ENCODE measurements at places on chromosomes 2 and 18.

- no peak for DNase-seq
Observed at GRCh38 chr2:226649201-226649600, 150.4 kb downstream of the IRS1 start.

DNA sequence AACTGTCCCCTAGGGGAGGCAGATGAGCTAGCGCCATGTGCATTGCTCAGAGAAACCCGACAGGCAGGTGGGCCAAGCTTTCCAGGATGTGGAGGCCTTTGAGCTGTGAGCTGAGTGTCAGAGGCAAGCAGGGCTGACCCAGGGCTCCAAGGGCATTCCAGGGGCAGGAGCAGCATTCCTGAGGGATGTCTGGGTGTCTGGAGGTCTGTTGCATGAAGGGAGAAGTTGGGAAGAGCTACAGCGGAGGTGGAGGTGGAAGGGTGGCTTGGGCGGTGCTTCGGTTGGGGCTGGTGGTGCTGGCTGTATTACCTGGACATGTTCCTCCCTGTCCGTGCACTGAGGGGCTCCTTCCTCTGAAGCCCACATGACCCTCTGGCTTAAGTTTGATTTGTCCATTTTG lies 102.8 kb downstream of the RNF144A start:
- DNase-seq, result no peak

GRCh38 chr2:204177977-204178522 lies 241.5 kb downstream of the ICOS start:
- DNase-seq, result peak; percentile 90

GRCh38 chr2:36528274-36528673 lies 69.7 kb downstream of the FEZ2 start:
- no peak for DNase-seq

GRCh38 chr2:8255448-8255800 lies 426.4 kb upstream of the ID2 start:
- DNase-seq, result no peak

DNA sequence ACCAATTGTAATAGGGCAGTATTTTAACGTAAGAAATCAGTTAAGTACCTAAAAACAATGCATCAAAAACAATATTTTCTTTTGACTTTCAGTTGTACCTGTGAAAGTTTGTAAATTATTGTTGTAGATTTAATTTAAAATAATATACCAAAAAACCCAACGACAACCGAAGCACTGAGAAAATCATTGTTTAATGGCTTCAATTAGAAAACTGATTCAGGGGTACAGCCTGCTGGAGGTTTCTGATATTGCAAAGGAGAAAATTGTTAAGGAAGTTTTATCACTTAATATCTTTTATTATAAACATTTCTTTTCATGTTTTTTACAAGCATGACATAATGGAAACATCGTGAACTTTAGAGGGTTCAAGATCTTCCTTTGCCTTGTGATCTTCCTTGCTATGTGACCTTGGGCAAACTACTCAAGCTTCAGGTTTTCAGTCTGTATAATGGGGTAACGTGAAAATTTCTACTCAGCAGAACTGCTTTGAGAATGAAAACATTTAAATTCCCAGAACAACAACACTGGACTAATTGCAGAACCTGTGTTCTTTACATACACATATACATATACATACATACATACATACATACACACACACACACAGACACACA lies 76.3 kb upstream of the GLS start:
- no peak for DNase-seq

GRCh38 chr2:241242306-241242705 lies 53.8 kb downstream of the ANO7 start:
- DNase-seq, result no peak

GRCh38 chr2:70482401-70482800 lies 71.2 kb downstream of the TGFA start:
- no peak for DNase-seq

GRCh38 chr18:12844391-12844790 lies 39.6 kb downstream of the PTPN2 start:
- DNase-seq, result no peak

DNA sequence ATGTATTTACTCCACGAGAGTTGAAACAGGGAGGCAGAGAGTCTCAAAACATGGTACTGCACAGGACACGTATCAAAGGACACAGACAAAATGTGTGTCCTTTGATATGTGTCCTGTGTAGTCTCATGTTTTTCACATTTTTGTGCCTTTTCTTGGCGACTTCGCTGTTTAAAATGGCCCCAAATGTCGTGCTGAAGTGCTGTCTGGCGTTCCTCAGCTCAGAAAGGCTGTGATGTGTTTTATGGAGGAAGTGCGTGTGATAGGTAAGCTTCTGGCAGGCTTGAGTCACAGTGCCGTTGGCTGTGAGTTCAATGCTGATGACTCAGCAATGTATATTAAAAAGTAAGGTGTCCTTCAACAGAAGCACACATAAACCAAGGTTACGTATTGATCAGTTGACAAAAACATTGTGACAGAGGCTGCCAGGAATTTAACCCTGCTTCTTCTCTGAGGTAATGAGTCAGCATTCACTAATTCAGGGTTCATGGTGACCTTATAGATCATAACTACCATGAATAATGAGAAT lies 78.2 kb downstream of the DYSF start:
- peak; percentile 24 for DNase-seq

DNA sequence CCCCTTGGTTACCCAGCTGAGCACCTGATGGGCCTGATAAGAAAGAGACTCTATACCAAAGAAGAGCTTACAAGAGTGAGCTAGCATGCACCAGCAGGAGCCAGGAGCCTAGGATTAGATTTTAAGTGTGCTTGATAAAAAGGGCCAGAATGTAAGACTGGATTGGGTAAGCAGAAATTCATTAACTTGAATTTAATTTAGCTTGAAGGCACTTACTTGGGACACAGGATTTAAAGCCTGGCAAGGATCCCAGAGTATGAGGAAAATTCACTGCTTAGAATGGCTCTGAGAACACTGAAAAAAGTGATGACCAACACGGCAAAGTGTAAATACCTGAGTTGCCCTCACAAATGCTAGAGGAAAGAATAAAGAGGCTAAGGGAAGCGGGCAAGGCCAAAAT lies 91.3 kb upstream of the RBBP8 start:
- DNase-seq, result no peak

GRCh38 chr2:236857246-236857645 lies 228.4 kb upstream of the COPS8 start:
- no peak for DNase-seq

DNA sequence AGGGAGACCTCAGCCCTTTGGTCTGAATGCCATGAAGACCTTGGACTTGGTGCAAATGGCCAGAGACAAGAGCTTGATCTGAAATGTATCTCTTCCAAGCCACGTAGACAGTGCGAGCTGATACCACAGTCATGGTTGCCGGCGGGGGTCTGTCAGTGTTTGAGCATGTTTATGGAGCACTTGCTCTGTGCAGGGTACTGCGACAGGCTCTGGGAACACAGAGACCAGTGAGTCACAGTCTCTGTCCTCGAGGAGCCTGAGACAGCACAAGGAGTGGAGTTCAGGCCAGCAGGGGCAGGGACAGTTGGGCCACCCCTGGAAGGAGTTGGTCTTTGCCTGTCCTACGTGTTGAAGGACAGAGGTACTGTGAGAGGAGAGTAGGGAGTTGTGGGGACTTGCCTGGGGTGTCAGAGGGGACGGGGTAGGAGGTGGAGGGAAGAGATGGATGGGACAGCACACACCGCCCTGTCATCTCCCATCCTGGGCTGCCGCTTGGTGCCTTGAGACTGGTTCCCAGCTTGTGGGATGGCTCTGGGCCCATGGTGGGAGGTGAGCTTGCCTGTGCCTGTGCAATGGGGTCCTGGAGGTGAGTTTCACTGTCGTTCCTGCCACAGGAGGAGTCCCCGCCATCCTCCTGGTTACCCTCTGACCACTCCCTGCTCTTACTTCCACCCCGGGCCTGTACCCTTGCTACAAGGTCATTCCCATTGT lies 39.5 kb downstream of the ATP6V1C2 start:
- DNase-seq, result peak; percentile 38

DNA sequence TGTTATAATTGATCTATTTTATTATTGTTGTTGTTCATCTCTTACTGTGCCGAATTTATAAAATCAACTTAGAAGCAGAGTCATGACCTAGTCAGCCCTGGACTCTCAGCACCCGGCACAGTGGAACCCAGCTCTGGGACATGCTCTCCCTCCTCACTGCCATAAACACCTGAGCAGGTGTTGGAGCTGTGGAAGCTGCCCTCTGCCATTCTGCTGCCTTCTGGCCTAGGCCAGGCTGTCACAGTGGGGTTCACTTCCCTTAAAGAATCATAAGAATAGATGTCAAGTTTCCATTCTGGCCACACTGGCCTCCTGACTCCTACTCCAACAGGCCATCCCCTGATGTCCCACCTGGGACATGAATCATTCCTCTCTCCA lies 192.2 kb downstream of the ZFP36L2 start:
- DNase-seq, result no peak

DNA sequence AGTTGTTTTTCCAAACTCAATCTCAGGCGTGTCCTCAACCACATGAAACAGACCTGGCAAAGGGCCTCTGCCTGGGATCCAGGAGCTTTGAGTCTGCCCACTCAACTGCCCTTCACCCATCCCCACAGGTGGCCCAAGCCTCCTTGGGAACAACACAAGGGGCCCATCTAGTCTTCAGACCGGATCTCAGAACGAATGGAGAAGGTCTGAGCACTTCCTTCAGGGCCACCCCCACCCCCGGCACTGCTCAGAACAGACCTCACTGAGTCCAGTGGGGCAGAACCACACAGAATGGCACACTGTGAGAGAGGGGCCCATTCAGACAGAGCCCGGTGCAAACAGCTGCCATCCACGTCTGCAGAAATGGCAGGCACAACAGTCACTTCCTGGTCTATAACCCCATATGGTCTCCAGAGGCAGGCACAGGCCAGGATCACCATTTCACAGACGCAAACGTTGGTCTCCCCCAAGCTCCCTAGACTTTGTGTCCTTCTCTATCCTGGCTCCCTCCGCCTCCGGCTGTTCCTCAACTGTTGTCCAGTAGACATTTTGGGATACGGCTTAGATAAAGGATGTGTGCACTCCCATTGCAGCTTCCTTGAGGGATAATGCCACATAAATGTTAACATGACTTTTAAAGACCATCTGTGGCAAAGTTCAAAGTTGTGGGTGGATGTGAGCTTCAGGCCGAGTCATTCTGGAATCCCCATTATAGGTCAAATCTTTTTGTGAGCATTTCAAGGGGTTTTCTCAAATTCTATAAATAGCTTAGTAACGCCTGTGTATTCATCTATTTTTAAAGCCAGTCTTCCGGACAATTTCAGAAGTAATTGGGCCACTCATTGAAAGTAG lies 149.7 kb downstream of the SMAD7 start:
- peak; percentile 59 for DNase-seq

- DNase-seq, result no peak
Observed at GRCh38 chr2:85281553-85281952, 46.2 kb downstream of the TGOLN2 start.

- no peak for DNase-seq
Observed at GRCh38 chr2:18149660-18150246, 271.3 kb downstream of the KCNS3 start.

- DNase-seq, result no peak
Observed at GRCh38 chr18:4543711-4544110, 88.6 kb upstream of the DLGAP1 start.

DNA sequence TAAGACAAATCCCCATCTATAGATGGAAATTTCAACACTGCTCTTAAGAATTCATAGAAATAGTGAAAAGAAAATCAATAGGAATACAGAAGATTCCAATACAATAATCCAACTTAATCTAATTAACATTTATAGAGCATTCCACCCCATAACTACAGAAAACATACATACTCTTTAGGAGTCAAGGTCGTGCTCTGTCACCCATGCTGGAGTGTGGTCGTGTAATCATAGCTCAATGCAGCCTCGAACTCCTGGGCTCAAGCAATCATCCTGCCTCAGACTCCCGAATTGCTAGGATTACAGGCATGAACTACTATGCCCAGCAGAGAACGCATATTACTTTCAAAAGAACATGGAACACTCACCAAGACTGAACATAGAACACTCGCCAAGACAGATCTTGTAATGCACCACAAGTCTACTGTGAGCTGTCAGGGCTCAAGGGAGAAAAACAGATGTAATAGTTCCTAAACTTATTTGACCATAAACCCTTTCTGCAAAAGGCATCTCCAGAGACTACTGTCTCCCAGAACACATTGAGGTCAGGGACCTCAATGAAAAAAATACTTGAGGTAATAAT lies 14.1 kb downstream of the MEMO1 start:
- DNase-seq, result no peak

DNA sequence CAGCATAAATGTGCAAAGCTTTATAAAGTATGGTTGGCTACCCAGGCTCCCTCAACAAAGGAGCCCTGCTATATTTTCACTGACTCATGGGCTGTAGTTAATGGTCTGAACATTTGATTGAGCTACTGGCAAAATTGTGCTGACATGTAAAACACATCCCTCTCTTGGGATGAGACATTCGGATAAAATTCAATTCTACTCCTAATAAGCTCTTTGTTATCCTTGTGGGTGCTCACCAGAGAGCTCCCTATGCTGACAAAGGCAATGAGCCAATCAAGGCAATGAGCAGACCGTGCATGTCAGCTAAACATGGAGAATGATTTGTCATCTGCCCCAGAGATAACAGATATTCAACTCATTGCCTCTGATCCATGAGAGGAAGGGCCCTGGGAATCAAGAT lies 27.7 kb downstream of the SERPINB8 start:
- no peak for DNase-seq

DNA sequence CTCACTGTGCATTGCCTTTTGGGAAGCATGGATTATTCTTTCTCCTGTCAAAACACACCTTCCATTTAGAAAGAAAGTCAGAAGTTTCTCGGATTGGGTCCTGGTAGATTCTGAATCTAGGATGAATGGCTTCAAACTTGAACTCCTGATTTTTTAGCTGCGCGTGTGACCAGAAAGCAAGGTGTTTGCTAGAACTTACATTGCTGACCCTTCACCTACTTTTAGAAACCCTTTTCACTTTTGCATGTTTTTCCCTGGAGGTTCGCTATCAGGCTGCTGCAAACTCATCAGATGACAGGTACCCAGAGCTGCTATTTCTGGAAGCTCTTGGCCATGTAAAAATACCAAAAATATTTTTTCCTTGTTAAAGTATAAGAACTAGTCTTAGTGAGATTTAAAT lies 132.0 kb downstream of the QPCT start:
- DNase-seq, result no peak

DNA sequence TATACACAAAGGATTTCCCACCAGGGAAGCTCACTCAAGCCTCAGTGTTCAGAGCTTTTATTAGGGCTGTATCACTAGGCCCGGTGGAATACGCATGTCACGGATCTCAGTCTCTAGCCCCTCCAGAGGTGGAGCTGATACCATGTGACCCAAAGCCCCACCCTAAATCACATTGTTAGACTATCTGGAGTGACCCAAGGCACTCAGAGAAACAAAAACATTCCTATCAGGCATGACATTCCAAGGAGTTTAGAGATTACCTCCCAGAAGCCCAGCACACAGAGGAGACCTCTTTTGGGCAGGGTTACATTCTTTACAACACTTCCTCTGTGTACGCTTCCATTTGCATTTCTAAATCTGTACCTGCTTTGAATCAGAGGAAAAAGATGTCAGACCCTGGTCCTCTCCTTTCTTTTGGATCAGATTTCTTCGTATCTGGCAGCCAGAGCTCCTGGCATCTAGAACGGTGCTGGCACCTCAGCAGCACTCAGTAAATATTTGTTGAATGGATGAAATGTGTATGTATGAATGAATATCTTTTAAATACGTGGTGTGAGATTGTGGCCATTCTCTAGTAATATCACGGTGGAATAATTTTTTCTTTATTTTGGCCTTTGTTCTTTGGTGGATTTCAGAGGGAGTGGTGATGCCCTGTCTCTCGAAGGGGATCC lies 37.7 kb upstream of the SMAD2 start:
- DNase-seq, result no peak
